ENCODE measurements at places on chromosomes 16 and 17.

DNA sequence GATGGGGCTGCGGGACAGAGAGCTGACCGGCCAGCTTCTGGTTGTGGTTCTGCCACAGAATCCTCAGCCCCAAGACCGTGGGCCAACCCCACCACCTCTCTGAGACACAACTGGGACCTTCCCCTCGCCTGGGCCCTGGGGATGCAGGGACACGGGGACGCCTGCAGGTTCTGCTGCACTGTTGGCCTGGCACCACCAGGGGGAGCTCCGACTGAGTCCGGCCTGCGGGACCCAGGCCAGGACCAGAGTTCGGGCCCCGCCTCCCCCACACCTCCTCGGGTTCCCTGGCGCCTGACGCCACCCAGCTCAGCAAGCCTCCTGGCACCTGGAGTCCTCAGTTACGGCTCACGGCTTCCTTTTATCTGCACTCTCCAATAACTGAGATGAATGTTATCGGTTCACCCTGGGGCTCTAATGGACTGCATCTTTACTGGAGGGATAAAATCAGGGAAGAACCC lies 27.3 kb downstream of the TBC1D16 start:
- DNase-seq, result no peak

GRCh38 chr16:74079232-74079586 lies 217.4 kb upstream of the PSMD7 start:
- no peak for DNase-seq

- peak; percentile 74 for DNase-seq
Measured at GRCh38 chr17:10013365-10014112, 108.5 kb upstream of the RCVRN start.

DNA sequence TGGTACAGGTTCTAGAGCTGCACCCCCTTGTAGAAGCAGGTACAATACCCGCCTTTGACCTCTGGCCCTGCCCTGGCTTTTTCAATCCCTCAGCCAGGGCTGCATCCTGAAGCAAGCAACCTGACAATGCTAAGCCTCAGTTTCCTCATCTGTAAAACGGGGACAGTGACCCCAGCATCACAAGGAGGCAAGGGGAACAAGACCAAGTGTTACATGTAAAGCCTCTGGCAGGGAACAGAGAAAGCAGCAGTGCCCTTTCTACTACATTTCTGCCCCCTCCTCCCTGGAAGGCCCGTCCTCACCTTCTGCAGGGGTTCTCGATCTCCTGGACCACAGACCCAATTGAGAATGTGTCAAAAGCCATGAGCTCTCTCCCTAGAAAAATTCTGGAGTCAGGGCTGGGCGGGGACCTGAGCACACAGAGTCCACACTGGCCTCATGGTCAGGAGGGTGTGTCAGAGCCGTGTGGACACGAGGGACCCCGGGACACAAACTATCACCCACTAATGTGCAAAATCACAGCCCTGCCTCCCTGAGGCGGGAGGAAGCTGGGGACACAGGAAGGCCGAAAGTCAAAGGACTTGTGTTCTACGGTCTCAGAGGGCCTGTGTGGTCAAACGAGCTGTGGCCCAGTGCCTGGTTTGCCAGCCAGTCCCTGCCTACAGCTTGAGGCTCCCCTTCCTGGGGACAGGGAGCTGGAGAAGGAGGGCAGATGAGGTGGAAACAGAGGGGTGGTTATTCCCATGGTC lies 27.5 kb downstream of the LRRC75A start:
- DNase-seq, result no peak

- DNase-seq, result no peak
Measured at GRCh38 chr16:75247249-75247648, 4.2 kb downstream of the BCAR1 start.

GRCh38 chr17:67636834-67637520 lies 80.8 kb upstream of the NOL11 start:
- DNase-seq, result no peak

DNA sequence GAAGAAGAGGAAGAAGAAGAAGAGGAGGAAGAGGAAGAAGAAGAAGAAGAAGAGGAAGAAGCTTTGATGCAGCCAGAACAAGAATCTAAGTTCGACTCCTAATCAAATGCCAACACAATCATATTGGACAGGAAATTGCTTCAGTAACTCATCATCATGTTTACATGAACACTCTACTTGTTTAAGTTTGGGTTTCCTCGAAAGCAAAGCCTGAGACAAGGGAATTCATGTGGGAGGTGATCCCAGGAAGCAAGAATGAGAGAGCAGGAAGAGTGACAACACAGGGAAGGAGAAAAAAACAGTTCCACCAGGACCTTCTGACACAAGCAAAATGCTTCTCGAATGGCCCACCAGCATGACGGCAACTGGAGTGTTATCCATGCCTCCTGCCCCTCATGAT lies 279.0 kb downstream of the PMP22 start:
- no peak for DNase-seq

DNA sequence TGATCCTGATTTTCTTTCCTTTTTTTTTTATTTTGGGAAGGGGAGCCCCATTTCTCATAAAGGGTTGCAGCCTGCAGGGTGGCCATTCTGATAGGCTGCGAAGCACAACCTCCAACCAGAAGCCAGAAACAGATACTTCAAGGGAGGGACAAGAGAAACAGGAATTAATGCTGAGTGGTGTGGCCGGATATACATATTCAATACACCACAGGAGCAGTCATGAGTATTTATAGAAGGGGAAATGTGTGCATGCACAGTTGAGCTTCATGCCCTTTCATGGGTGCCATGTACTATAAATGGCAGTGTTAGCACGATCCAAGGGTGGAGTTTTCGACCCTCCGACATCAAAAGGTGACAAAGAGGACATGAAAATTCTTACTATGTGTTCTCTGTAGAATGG lies 320.8 kb downstream of the CBLN1 start:
- DNase-seq, result no peak

DNA sequence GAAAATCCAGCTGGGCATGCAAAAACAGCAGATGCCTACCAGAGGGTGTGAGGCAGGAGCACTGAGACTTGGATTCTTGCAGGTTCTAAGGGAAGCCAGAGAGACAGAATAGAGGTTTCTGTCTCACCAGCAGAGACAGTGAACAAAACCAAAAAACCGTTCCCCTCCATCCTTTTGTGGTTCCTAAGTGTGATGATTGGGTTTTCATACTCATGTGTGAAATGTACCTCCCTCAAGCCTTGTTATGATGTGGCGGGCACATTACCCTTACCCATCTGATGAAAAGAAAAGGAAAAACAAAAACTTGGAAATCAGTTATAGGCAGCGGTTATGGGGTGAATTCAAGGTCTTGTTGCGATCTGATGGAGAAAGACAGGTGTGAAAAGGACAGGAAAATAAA lies 172.6 kb upstream of the CDH13 start:
- DNase-seq, result no peak

GRCh38 chr16:47388705-47389104 lies 72.2 kb downstream of the ITFG1 start:
- no peak for DNase-seq

- no peak for DNase-seq
Measured at GRCh38 chr17:6578491-6578890, 22.1 kb upstream of the PITPNM3 start.

DNA sequence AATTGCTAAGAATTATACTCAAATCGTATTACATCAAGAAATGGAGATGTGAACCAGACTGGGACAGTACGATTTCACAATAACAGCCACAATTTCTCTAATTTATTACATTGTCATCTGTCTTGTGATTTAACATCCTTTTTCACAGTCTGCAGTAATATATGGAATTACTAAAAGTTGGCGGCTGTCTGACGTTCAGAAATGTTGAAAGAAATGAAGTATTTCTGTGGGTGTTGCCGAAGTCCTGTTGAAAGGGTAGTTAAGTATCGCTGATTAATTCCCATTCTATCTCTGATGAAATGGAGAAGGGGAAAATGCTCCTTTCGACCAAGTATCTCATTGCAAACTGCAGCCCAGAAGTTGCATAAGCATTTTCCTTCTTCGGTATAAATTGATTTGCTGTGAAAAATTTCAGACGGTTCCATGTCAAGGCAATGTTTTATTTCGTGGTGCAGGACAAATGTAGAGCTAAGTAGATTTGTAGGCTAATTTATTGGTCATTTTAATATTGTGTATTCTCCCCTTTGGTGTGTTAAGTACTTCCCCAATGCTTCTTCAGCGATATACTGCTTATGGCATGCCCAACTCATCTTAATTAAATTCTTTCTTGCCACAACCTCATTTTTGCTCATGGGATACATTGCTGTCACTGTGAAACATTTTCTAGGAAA lies 775.2 kb upstream of the RBFOX1 start:
- no peak for DNase-seq

DNA sequence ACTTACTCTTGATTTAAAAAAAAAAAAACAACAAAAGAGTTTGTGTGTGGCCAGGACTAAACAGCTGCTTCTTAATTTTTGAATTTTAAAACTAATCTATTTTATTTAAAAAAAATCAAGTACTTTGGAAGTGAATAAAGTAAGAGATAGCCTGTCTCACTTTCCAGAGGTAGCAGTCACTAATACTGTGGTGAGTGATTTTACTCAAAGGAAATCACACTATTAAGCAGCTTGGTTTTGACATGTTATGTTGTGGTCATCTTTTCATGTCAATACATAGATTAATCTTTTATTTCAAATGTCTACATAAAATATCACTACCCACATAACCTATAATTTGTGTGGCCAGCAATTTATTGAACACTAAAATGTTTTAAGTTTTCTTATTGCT lies 102.2 kb upstream of the HLF start:
- DNase-seq, result no peak

GRCh38 chr17:15245054-15245453 lies 20.1 kb downstream of the PMP22 start:
- DNase-seq, result no peak
